NCI-H2029 (cell line): ENCODE measurements at places on chromosomes 12 and 14.

DNA sequence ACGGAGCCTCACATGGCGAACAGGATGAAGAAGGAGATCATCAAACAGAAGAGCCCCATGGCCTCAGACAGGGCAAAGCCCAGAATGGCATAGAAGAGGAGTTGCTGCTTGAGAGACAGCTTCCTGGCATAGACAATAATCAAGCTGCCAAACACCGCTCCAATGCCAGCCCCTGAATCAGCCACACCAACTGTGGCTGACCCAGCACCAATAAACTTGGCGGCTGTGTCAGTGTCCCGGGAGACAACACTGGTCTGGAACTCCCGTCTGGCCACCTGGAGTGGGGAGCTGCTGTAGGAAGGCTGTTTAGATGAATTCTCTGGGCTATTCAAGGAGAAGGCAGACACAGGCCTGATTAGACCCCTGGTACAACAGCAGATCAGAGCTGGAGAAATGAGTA lies 100.1 kb downstream of the HEATR5A start:
- no peak for DNase-seq

DNA sequence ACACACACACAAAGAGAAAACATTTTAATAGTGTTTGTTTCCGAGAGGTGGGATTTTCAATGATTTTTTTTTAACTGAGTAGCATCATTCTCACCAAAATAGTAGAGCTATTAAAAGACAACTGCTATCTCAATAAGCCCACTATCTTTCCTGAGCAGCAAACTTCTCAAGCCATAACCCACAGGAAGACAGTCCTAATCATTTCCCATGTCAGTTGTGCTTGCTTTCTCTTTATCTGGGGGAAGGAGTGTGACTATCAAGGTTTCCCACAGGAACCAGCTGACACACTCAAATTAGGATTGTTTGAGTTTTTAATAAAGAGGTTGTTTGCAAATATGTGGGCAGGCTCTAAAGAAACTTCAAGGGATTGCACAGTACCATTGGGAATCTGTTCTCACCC lies 4.9 kb upstream of the MAX start:
- no peak for DNase-seq

DNA sequence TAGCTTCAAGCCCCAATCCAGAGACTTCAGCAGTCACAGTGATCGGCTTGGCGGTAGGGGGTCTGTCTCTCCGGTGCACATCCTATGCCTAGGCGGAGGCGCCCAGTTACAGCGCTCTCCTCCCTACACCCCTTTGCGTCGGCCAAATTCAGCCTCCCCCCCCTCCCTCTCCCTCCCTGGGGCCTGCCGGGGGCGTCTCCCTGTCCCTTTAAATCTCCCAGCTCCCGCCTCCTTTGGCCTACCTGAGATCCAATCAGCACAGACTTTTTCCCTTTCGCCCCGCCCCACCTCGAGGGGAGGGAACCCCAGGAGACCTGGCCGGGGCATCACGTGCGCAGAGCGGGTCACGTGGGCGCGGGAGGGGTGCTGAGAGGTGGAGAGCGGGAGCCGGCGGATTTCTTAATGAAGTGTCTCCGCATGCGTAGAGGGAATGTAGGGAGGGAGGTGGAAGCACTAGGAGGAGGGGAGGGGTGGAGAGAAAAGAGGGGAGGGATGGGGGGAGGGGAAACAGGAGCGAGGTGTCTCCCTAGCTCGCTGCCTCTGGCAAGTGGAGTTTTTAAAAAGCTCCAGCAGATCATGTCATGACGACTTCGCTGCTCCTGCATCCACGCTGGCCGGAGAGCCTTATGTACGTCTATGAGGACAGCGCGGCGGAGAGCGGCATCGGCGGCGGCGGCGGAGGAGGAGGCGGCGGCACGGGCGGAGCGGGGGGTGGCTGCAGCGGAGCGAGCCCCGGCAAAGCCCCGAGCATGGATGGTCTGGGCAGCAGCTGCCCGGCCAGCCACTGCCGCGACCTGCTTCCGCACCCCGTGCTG lies at the start of gene HOXC13:
Gene HOXC13 (plus strand): TSS at position 506 of the 815 bp plus-strand sequence. CDS start 76 bp downstream, at position 582.
- DNase-seq: peak; percentile 55

- DNase-seq: no peak
These were observed 67.1 kb downstream of the DERA start for GRCh38 chr12:15977999-15978951.

GRCh38 chr14:55075628-55076175 lies 24.3 kb downstream of the MAPK1IP1L start:
- DNase-seq: no peak

DNA sequence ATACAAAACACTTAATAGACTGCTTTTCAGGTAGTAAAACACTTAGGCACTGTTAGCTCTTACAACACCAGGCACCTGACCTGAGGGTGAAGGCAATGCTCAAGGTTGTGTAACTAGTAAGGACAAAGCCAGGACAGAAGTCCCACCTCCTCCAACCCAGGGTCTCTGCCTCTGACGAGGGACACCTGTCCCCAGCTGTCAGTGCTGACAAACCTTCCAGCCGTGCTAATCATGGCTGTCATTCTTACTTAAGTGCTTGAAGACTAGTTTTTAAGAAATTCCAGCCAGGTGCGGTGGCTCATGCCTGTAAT lies 62.5 kb upstream of the MAX start:
- no peak for DNase-seq

DNA sequence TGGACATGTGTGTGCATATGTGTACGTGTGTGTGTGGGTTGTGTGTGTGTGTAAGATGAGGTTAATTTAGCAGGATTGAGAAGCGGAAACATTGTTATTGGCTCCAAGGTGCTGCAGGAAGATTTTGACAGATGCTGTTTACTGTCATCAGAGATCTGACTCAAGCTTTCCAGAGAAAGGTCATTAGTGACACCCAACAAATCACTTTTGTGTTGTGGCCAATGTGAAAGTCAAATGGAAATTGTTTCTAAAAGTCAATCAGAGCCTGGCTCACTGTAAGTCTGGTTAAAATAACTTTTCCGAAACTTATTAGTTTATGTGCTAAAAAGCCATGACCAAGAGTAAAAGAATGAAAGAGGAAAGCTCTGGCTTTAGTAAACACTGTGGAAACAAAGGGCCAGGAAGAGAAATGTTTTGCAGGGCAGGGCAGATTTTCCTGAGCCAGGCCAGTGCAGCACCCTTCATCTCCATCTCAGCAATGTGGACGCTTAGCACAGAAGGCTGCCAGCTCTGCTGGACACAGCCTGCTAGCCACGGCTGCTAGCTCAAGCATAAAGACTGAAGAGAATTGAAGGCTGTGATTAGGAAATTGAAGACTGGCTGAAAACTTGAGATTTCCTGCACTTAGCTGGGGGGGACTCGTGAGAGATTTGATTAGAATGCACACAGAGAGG lies 235.8 kb downstream of the NEDD1 start:
- DNase-seq: no peak

DNA sequence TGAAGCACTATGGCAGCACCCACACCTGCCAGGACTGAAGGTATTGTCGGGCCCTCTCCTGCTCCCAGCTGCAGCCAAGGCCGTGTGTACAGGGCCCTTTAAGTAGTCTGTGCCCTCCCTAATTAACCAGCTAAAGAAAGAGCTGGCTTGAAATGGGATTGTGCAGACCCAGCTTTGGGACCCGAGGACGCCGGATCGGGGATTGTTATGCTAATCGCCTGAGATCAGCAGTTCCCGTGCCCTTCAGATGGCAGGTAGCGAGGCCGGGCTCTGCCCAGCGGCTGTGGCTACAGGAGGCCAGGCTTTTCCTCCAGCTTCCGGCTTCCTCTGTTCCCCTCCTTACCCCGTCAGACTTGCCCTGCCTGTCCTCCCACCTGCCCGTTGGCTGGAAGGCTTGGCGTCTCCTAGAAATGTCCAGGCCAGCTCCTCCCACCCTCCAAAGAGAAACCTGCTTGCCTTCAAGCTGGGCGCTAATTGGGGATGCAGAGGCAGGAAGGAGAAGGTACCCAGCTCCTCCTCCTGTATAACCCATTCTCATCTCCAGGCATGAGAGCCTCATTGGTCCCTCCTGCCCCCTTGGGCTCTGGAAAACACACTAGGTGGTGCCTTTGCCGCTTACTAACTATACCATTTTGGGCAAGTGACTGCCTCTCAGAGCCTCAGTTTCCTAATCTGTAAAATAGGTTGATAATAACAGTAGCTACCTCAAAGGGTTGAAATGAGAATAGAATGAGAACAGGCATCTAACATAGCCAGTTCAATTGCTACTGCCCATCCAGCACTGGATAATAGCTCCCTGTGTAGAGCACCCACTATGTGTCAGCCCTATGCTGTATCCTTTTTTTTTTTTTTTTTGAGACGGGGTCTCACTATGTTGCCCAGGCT lies 25.8 kb upstream of the MSI1 start:
- peak; percentile 94 for DNase-seq

DNA sequence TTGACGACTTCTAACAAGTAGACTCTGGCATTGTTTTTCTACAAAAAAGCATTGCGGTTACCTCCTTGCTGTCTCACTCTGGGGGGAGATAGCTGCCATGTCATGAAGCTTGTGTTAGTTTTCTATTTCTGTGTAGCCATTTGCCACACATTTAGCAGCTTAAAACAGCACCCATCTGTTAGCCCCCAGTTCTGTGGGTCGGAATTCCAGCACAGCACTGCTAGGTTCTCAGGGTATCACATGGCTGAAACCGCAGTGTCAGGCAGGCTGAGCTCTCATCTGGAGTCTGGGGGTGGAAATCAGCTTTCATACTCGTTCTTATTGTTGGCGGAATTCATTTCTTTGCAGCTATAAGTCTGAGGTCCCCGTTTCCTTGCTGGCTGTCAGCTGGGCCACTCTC lies 19.9 kb upstream of the STXBP6 start:
- no peak for DNase-seq

DNA sequence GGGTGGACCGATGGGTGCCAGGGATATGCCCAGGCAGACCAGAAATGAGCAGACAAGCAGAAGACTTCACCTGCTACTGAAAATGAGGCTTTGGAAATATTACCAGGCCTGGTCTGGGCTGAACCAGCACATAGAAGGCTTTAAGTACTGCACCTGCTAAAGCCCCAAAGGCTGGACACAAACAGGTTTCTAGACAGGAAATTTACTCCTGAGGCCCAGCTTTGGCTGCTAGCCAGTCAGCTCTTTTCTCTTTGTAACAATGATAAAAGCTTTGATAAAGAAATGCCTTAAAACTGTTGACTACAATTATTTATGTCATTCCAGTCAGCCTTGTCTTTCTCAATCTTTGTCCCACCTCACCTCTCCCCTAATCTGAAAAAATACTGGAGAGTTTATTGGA lies 228.9 kb upstream of the EGLN3 start:
- peak; percentile 100 for DNase-seq

DNA sequence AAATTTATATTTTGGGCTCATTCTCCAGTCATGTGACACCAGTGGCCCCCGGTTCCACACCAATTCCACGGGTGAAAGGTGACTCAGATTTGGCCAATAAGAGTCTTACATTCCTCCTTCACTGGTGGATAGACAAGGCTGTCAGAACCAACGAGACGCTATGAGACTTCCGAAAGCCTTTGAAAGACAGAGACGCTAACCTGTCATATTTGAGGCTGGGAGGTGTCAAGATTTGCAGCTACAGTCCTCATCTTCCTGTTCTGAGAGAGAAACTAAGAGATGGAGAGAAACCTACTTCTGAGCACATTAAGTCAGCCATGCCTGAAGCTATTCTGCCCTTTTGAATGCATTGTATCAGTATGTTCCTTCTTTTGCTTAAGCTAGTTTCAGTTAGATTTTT lies 171.2 kb downstream of the FLRT2 start:
- no peak for DNase-seq

GRCh38 chr12:110508071-110508586 lies 6.0 kb downstream of the RAD9B start:
- no peak for DNase-seq

DNA sequence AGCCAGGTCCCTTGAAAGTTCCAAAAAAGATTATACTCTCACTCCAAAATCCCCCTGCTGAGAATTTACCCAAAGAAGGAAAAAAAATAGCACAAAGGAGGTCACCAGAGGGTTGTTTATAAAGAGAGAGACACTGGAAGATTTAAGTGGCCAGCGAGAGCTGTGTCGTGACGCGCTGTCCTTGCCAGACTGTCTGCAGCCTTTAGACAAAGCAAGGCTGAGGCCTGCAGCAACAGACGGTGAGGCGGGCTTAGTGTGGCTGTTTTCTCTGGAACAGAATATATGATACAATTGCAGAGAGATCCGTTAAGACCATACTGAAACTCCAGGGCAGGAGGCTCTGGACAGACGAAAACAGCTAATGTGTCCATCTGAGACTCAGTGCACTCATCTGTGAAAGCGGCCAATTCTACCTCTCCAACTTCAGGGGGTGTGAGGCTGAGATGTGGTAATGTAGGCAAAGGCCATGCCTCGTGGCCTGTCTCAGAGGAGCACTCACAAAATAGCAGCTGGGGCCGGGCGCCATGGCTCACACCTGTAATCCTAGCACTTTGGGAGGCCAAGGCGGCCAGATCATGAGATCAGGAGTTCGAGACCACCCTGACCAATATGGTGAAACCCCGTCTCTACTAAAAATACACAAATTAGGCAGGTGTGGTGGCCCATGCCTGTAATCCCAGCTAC lies 36.2 kb downstream of the ANAPC7 start:
- DNase-seq: no peak

- DNase-seq: no peak
These were observed 11.8 kb downstream of the RPS6KL1 start for GRCh38 chr14:74911221-74911620.

DNA sequence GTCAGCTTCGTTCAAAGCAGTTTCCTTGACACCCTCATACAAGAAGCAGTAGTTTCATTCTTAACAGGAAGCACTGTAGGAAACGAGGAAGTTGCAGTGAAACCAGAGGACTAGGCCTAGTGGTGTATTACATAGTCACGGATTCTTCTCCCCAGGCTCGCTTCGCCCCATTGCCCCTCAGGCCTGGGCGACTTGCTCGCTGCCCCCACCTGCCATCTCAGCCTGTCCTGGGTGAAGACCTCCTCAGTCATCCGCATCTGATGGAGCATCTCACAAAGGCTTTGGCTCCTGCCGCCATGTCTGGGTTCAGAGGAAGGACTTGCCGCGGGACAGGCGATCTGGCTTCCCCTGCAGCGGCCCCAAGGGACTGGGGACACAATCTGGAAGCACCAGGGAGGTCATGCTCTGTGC lies 93.5 kb downstream of the LMNTD1 start:
- no peak for DNase-seq

DNA sequence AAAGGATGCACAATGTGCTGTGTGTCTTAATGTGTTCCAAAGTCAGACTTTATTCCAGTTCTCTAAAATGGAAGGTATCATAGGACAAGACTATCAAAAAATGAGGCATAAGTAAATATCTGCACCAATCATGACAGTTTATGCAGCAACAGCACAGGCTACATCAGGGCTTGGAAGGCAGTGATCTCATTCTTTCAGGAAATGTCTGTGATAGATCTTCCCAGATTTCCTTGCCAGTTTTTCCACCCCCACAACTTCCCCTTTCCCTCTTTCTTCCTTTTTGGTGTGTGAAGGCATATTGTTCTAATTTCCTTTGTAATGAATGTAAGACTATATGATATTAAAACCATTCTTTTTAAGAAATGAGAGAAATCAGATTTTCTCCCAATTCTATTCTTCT lies 326.7 kb downstream of the ATP23 start:
- no peak for DNase-seq

- no peak for DNase-seq
These were observed 742.6 kb downstream of the TMEM121 start for GRCh38 chr14:106269029-106269428.

GRCh38 chr14:52266782-52267181 lies 716 bp upstream of the PTGDR start:
- no peak for DNase-seq
